Frontal cortex (tissue), 4 donors: ENCODE measurements at places on chromosomes 16 and 17.

- DNase-seq: no peak
Observed at GRCh38 chr17:64264891-64265290, 1.8 kb upstream of the TEX2 start.

GRCh38 chr17:4728124-4728523 lies 3.1 kb upstream of the MED11 start:
- DNase-seq: no peak

DNA sequence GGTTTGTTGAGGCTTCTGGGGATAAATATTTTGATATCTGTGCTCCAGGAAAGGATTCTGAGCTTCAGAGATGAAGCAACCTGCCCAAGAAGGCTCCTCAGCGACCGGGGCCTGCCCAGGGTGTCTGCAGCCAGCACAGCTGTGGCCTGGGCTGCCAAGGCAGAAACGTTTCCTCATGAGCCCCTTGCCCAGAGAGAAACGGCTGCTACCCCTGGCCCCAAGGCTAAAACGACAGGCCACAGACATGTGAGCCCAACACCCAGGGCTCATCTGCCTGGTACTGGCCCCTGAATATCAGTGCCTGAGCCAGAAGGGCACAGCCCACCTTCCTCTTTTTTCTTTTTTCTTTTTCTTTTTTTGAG lies 45.4 kb upstream of the RASD1 start:
- no peak for DNase-seq

GRCh38 chr17:42409523-42410318 lies 13.3 kb downstream of the CAVIN1 start:
- no peak for DNase-seq

GRCh38 chr17:45828171-45828570 lies 16.5 kb upstream of the SPPL2C start:
- no peak for DNase-seq

DNA sequence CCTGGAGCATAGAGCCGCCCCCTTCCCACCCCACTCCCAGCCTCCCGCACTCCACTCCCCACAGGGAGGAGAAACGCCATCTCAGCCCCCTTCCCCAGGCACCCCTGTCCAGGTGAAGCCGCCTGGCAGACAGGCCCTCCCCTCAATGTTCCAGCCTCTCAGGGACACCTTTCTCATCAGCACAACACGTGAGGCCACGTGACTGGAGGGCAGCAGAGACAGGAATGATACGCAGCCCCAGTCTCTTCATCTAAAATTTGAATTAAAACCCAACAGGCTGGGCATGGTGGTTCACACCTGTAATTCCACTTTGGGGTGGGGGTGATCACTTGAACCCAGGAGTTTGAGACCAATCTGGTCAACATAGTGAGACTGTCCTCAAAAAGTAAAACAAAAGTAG lies 20.2 kb upstream of the AATK start:
- no peak for DNase-seq

GRCh38 chr17:12730421-12730820 lies 58.9 kb upstream of the ARHGAP44 start:
- DNase-seq: no peak

DNA sequence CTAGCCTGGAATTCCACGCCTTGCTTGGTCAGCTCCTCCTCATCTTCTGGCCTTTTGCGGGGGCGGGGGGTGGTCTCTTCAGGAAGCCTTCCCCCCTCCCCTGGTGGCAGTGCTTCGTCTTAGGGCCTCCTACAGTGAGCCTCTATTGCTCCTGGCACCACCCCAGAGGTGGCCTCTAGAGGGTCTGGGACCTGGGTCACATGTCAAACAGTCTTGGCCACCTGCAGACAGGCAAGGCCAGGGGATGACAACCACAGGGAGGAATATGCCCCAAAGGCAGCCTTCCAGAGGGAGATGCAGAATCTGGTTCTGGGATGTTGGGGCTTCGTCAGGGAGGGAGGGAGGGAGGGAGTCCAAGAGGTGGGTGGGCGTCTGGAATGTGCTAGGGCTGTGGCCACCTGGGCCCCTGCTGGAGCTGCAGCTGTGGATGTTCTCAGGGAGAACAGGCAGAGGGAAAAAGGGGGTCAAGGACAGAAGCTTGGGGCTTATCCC lies 50.6 kb downstream of the SMPD3 start:
- DNase-seq: no peak

DNA sequence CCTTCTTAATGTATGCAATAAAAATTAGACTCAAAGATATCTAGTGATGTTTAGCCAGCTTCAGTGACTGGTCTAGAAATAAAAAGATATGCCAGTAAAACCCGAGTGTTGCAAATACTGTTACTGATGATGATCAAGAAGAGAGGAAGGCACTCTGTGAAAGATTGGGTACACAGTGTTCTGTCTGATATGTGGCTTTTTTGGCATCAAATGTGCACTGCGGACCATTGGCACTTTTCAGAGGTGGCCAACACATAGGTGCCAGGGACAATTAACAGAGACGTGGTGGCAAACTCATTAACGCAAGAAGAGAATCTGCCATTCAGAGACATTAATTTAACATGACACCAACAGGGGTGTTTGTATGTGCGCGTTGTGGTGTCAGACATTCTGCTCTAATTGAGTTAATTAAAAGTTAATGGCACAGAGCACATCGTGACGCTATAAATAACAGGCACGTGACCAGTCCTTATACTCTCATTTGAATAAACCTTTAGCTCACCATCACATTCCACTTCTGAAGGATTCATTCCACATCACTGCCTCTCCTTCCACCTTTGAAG lies 549.3 kb upstream of the HSBP1 start:
- DNase-seq: no peak

DNA sequence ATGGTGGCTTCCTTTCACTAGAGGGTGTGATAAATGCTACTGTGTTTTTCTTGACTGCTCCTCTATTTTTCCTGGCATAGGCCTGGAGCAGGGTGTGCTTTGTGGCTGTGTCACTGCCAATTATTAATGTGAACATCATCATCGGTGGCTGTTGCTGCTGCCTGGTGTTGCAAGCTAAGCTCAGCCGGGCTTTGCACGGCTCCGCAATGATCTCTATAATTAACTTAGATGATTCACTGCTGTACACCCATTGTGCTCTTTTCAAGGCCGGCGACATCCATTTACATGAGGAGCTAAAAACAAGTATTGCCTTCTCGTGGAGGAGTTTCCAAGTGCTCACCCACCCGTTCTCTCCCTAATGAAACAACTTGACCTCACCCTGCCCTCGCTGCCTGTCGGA lies 160.1 kb upstream of the IRX3 start:
- DNase-seq: no peak

DNA sequence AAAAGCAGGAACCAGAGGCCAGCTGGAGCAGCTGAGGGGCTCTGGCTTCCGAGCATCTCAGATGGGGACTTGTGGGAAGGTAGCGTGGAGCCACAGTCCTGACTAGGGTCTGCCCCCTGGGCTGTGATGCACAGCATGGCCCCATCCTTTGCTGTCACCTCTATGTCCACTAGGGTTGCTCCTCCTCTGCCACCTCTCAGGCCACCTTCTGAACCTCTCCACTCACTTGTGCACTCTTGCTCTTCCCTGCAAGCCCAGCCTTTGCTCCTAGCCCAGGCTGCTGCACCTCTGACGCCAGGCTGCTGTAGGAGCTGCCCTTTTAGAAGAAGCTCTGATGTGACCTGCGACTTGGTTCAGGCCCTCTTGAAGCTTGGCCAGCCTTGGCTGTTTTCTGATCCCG lies 24.3 kb upstream of the SMPD3 start:
- no peak for DNase-seq

DNA sequence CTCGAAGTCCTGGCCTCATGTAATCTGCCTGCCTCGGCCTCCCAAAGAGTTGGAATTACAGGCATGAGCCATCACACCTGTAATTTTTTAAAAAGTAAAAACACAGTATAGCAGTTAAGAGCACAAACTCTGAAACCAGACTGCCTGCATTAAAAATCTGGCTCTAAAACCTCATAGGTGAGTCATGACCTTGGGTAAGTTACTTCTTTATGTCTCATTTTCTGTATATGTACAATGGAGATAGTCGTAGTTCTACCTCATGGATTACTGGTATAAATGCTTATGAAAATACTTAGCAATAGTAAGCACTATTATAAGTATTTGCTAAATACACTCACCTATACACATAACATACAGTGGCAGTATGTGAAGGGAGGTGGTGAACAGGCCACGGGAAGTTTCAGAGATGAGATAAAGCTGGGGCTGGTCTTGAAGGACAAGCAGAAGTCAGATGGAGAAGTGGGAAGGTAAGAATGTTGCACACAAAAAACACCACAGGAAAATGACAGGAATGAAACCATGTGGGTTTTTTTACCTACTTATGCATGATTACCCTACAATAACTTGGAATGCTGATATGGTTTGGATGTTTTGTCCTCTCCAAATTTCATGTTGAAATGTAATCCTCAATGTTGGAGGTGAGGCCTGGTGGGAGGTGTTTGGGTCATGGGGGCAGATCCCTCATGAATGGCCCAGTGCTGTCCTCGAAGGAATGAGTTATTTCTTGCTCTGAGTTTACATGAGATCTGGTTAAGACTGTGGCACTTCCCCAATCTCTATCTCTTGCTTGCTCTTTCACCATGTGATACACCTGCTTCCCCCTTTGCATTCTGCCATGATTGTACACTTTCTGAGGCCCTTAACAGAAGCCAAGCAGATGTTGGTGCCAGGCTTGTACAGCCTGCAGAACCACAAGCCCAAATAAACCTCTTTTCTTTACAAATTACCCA lies 33.9 kb downstream of the ZNF652 start:
- DNase-seq: no peak

DNA sequence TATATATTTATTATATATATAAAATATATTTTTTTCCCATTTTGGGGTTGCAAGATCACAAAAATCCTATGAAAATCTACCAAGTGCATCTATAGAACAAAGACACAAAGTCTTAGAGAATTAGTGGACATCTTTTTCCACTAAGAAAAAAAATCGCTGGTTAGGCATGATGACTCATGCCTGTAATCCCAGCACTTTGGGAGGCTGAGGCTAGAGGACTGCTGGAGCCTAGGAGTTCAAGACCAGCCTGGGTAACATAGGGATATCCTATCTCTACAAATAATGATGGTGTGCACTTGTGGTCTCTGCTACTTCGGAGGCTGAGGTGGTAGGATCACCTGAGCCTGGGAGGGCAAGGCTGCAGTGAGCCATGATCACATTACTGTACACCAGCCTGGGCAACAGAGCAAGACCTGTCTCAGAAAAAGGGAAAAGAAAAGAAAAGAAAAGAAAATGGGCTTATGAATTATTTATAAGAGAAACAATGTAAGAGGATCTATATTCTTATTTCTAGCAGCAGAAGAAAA lies 185.1 kb upstream of the PSMD7 start:
- DNase-seq: no peak

DNA sequence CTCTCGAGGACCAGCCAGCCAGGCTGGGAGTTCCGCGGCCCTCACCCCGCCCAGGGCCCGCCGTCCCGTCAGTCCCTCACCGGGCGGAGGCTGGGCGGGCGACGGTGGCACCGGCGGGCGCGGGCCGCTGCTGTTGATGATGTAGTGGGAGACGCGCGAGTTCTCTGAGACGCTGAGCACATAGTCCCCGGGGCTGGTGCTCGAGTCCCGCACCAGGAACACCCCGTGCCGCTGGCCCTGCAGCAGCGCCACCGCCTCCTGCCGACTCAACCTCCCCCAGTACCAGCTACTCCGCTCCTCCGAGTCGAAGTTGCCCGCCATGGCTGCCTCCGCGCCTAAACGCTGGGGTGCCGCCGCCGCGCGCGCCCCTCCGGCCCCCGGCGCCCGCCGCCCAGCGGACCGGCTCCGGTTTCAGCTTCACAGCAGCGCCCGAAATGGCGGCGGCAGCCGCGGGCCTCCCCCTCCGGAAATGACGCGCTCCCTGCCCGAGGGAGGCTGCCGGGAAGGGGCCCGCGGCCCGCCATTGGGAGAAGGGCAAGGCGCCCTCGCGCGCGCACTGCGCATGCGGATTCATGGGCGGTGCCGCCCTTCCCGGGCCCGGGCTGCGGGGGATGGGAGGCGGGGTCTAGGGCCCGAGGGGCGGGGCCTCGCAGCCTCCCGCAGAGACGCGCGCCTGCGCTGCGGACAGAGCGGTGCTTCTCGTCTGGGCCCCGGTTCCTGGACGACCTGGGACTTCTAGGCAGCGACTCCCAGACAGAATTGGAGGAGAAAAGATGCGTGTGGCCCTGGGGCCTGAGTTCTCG lies at the start of gene CRK:
Gene CRK (minus strand): TSS at position 436 of the 803 bp plus-strand sequence. CDS start 115 bp downstream, at position 321.
- DNase-seq: peak; percentile 99

DNA sequence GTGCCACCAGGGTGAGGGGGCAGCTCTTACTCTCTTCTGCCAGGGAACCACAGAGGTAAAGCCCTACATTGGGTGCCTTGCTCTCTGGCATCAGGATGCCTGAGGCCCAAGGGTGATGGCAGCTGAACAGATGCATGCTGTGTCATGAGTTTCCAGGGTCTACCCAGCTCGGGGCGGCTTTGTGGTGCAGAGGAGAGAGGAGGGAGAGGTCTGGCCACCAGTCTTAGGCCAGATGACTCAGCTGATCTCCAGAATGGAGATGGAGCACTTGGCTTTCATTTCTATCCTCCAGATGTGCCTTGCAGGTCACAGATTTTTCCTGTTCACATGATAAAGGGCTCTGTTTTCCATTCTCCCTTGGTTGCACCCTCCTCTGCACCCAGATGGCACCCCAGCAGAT lies 23.6 kb upstream of the USP22 start:
- no peak for DNase-seq
